ENCODE measurements at places on chromosomes 2 and 18. TPM values are rescaled to one million over a fixed set of nuclear protein-coding genes. Genes with fewer than 3 reads are reported as not detected.

DNA sequence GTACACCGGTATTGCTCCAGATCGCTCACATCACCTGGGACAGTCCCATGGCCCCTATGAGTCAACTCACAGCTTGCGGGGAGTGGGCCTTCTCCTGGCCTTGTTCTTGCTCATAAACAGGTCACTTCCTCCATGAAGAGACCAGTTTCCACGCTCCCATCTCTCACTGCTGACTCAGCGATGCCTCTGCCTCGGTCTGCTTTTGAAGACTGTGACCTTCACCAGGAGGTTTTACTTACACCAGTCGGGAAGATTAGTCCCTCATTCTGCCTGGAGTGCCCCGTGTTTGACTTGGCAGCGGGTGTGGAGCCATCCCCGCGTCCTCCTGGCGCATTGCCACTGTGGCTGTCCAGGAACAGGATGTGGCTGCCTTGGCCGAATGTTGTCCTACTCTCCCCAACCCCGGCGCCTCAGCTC lies 159.8 kb downstream of the RHBDD1 start:
- no peak overlapping the region for H3K27ac ChIP-seq
- H3K27me3 ChIP-seq: no peaks in the 10 kb centered on the region
- H3K4me1 ChIP-seq: no peaks in the 10 kb centered on the region
- H3K36me3 ChIP-seq: no peaks in the 10 kb centered on the region
- peak; percentile 13 for DNase-seq

- no peaks in the 10 kb centered on the region for H3K36me3 ChIP-seq
- no peak overlapping the region for H3K27ac ChIP-seq
- H3K27me3 ChIP-seq: no peaks in the 10 kb centered on the region
- no peak for DNase-seq
These were observed 15.3 kb downstream of the PDE11A start for GRCh38 chr2:178057179-178057680.

DNA sequence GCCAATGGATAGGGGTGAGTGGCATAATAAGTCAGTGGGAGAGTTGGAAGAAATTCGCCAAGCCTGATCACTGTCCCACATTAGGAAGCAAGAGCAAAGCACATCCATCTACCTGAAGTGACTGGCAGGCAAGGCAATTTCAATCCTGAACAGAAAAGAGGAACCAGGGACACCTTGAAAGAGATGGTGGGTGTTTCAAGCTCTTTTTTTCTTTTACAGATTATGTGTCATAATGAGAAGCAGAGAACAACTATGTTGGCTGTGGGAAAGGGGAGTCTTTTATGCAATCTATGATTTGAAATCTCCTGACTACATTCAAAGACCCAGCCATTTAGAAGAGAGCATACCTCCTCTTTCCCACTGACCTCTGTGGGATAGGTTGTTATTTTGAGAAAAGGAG lies 63.5 kb downstream of the TGIF1 start:
- no peak overlapping the region for H3K4me3 ChIP-seq
- no peaks in the 10 kb centered on the region for H3K4me1 ChIP-seq
- no peaks in the 10 kb centered on the region for H3K27me3 ChIP-seq
- no peak overlapping the region for H3K27ac ChIP-seq
- H3K36me3 ChIP-seq: no peaks in the 10 kb centered on the region

DNA sequence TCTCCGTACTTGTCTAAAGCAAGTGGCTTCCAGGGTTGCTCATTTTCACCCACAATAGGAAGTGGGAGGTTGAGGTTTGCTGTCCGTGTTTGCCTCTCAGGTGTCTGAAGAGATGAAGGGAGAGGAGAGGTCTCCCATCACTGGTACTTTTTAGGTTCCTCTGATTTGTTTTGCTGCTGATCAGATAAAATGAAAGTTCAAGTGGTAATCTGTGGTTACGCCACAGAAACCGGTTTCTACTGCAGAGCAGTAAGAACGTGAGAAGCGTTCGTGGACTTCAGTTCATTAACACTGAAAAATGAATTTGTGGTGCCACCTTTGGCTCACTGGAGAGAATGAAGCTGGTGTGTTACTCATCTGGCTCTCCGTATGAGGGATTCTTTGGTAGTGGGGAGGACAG lies 118.2 kb downstream of the GBX2 start:
- no peak overlapping the region for H3K4me3 ChIP-seq
- no peak overlapping the region for H3K27ac ChIP-seq
- no peaks in the 10 kb centered on the region for H3K4me1 ChIP-seq
- H3K27me3 ChIP-seq: no peaks in the 10 kb centered on the region
- DNase-seq: no peak
- no peaks in the 10 kb centered on the region for H3K36me3 ChIP-seq

OXER1 gene
- 4.9 TPM for total RNA-seq

DNA sequence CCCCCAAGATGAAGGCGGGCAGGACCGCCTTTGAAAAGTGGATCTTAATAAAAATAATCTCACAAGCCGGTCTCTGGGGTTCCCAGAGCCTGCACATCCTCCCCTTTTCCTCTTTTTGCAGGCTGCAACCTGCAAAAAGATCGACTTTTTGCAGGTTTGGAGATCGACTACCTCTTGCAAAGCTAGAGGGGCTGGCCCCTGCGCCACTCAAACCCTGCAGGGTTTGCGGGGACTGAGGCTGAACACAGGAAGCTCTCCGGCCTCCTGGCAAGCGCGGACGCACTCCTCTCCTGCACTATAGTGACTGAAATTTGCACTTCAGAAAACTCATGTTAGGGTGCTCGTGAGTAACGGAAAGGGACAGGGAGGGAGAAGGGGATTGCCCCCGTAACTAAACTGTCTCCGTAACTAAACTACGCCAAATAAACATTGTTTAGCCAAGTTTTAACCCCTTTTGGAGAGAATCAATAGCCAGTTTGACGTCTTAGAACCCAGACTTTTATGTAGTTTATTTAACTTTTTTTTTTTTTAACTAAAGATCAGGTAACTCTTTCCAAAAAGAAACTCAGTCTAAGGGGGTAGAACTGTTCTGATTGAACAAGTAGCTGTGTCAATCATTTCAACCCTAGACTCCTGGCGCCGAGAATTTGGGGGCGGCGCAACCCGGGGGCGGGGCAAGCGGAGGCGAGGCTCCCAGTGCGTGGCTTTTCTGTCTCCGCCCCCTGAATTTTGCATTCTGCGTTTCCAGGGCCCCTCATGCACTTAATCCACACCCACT lies 2.5 kb downstream of the IGFBP5 start:
- peak; percentile 77 for DNase-seq
- H3K27ac ChIP-seq: peak overlapping the region; percentile 85
- H3K27me3 ChIP-seq: peaks cover 86% of the 10 kb centered on the region
- H3K4me3 ChIP-seq: peak overlapping the region; percentile 44
- no peaks in the 10 kb centered on the region for H3K36me3 ChIP-seq
- peaks cover 65% of the 10 kb centered on the region for H3K4me1 ChIP-seq

DNA sequence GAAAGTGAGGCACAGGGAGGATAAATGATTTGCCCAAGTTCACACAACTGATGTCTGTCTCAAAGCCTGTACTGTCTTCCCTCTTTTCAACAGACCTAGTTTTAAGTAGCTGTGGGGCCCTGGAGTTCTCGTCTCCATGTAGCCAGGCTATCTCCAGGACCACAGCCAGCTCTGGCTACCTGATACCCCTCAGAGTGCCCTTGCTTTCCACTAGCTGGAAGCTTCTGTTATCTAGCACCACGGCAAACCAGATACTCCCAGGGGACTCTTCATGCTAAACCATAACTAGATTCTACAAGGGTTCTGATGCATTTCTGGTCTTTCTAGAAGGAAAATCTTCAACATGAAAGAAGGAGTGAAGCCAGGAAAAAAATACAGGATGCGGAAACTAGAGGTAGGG lies 137.3 kb downstream of the GALNT14 start:
- H3K4me1 ChIP-seq: no peaks in the 10 kb centered on the region

- H3K27me3 ChIP-seq: no peaks in the 10 kb centered on the region
- no peak for DNase-seq
- no peaks in the 10 kb centered on the region for H3K4me1 ChIP-seq
- H3K4me3 ChIP-seq: no peak overlapping the region
- no peaks in the 10 kb centered on the region for H3K36me3 ChIP-seq
- H3K27ac ChIP-seq: no peak overlapping the region
These were observed 377.2 kb downstream of the SOX11 start for GRCh38 chr2:6069381-6069780.

Data from transverse colon (tissue), 4 donors.